ENCODE measurements at places on chromosomes 5 and 9.

DNA sequence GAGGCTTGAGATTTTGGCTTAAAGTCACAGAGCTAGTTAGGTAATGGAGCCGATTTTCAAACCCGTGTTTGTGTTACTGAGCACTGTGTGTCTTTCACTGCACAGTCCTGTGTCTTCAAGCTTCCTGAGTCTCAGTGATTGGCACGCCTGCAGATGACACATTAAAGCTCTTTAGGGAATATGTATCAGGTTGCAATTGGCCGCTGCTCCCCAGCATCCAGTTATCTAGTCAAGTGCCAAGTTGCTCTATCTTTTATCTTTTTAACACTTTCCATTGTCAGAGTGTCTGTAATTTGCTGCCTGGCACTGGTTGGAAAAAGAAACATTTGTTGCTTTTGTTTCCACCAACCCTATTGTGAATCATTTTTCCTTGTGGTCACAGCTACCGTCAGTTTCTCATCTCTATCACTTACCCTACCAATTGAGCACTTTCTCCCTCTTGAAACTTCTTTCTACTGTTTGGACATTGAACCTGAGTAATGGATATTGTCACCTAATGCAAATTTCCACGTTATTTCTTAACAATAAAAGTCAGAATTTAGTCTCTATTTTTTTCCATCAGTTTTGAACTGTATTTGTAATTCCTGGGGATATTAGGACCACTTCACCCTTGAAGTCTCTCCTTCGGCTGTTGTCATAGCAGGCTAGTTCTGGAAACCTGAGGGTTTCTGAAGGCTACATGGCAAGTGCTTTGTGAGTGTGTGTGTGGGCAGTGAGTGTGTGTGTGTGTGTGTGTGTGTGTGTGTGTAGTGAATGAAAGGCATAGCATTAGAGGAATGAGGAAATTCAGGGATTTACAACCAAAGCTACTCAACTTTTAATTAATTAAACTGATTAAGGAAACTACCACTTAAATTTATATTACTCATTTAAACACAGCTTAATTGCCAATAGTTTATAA lies 274.3 kb downstream of the ISL1 start:
- no peak overlapping the region for H3K27ac ChIP-seq
- no peak for DNase-seq
- H3K27me3 ChIP-seq, result no peaks in the 10 kb centered on the region
- no peak overlapping the region for H3K4me3 ChIP-seq
- H3K36me3 ChIP-seq, result no peaks in the 10 kb centered on the region
- H3K4me1 ChIP-seq, result no peaks in the 10 kb centered on the region

GRCh38 chr5:164377746-164378145 lies 872.3 kb downstream of the MAT2B start:
- no peak overlapping the region for H3K27ac ChIP-seq
- no peaks in the 10 kb centered on the region for H3K36me3 ChIP-seq
- no peak for DNase-seq
- no peaks in the 10 kb centered on the region for H3K4me1 ChIP-seq
- no peak overlapping the region for H3K4me3 ChIP-seq
- H3K27me3 ChIP-seq, result no peaks in the 10 kb centered on the region

- no peaks in the 10 kb centered on the region for H3K36me3 ChIP-seq
- no peaks in the 10 kb centered on the region for H3K27me3 ChIP-seq
- H3K4me1 ChIP-seq, result no peaks in the 10 kb centered on the region
- no peak overlapping the region for H3K27ac ChIP-seq
Measured at GRCh38 chr5:55036477-55036876, 12.4 kb downstream of the GZMK start.

- no peak overlapping the region for H3K27ac ChIP-seq
- H3K36me3 ChIP-seq, result no peaks in the 10 kb centered on the region
- no peak overlapping the region for H3K4me3 ChIP-seq
- DNase-seq, result no peak
Measured at GRCh38 chr9:134182554-134183085, 18.3 kb upstream of the RNU6ATAC start.

DNA sequence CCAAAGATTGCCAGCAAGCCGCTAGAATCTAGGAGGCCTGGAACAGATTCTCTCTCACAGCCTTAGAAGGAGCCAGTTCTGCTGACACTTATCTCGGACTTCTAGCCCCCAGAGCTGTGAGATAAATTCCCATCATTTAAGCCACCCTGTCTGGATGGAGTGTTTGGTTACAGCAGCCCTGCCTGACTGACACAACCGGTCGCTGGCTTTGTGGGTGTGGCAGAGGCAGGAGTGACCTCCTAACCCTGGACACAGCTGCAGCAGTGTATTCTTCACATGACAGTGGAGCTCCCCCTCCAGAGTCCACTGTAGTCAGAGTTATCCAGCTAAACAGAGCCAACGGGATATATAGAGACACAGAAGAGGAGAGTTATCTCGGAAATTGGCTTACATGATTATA lies 21.2 kb upstream of the IL17B start:
- H3K27me3 ChIP-seq, result no peaks in the 10 kb centered on the region
- H3K36me3 ChIP-seq, result no peaks in the 10 kb centered on the region
- peak overlapping the region; percentile 27 for H3K27ac ChIP-seq
- no peak overlapping the region for H3K4me3 ChIP-seq
- DNase-seq, result no peak

DNA sequence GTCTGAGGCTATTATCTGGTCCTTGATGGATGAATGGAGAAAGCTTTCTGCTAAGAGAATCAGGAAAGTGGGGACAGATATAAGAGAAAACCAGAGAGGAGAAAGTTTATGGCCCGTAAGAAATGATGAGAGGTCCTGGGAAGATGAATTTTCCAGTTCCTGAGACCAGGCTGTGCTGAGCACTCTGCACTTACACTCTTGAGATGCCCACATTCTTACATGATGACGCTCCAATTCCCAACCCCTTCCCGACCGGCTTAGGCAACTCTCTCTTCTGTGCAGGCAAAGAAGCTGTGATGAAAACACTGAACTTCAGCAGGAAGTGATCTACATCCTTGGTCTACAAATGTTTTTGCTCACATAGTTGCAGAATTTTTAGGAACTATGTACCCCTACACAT lies 417.0 kb downstream of the ARHGEF28 start:
- no peak for DNase-seq
- no peaks in the 10 kb centered on the region for H3K36me3 ChIP-seq
- no peaks in the 10 kb centered on the region for H3K4me1 ChIP-seq
- H3K27ac ChIP-seq, result no peak overlapping the region

DNA sequence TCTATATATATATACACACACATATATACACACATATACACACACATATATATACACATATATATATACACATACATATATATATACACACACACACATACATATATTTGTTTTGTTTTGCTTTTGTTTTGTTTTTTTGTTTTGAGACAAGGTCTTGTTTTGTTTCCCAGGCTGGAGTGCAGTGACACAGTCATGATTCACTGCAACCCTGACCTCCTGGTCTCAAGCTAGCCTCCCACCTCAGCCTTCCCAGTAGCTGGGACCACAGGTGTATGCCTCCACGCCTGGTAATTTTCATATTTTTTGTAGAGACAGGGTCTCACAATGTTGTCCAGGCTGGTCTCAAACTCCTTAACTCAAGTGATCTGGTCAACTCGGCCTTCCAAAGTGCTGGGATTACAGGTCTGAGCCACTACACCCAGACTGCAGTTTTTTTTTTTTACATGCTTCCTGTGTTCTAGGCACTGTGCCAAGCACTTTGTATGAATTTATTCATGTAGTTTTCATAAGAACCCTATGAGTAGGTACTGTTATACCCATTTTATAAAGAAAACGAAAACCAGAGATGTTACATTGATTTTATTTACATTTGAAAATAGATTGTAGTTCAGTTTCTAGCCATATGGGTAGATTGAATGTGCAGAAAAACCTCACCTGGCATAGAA lies 120.7 kb downstream of the PBX3 start:
- DNase-seq, result no peak
- H3K27me3 ChIP-seq, result no peaks in the 10 kb centered on the region
- H3K4me3 ChIP-seq, result no peak overlapping the region
- H3K4me1 ChIP-seq, result peaks cover 7% of the 10 kb centered on the region
- H3K27ac ChIP-seq, result no peak overlapping the region

GRCh38 chr5:160750938-160751657 lies 100.9 kb downstream of the ATP10B start:
- DNase-seq, result no peak
- peaks cover 2% of the 10 kb centered on the region for H3K4me1 ChIP-seq
- no peak overlapping the region for H3K4me3 ChIP-seq
- H3K36me3 ChIP-seq, result no peaks in the 10 kb centered on the region

GRCh38 chr5:42718591-42718990 lies 38.0 kb upstream of the CCDC152 start:
- no peaks in the 10 kb centered on the region for H3K27me3 ChIP-seq
- no peak for DNase-seq
- peaks cover 10% of the 10 kb centered on the region for H3K36me3 ChIP-seq
- H3K4me3 ChIP-seq, result no peak overlapping the region
- no peak overlapping the region for H3K27ac ChIP-seq

GRCh38 chr5:374631-375335 lies 53.3 kb downstream of the AHRR start:
- peaks cover 27% of the 10 kb centered on the region for H3K4me1 ChIP-seq
- no peak overlapping the region for H3K27ac ChIP-seq
- peaks cover 25% of the 10 kb centered on the region for H3K27me3 ChIP-seq
- no peaks in the 10 kb centered on the region for H3K36me3 ChIP-seq

- H3K27me3 ChIP-seq, result no peaks in the 10 kb centered on the region
- DNase-seq, result no peak
- H3K27ac ChIP-seq, result no peak overlapping the region
Measured at GRCh38 chr5:56377573-56377972, 144.4 kb upstream of the ANKRD55 start.

GRCh38 chr9:91783411-91783810 lies 166.6 kb downstream of the ROR2 start:
- H3K27ac ChIP-seq, result no peak overlapping the region
- peaks cover 36% of the 10 kb centered on the region for H3K27me3 ChIP-seq
- no peak for DNase-seq
- H3K4me3 ChIP-seq, result no peak overlapping the region
- H3K4me1 ChIP-seq, result no peaks in the 10 kb centered on the region

- H3K4me3 ChIP-seq, result peak overlapping the region; percentile 93
- peak; percentile 59 for DNase-seq
- no peaks in the 10 kb centered on the region for H3K36me3 ChIP-seq
- peak overlapping the region; percentile 97 for H3K27ac ChIP-seq
- H3K4me1 ChIP-seq, result peaks cover 24% of the 10 kb centered on the region
Measured at GRCh38 chr9:75027187-75028107, 646 bp downstream of the CARNMT1 start.

GRCh38 chr5:102523541-102524175 lies 24.9 kb upstream of the SLCO6A1 start:
- no peak for DNase-seq
- no peak overlapping the region for H3K27ac ChIP-seq
- H3K4me3 ChIP-seq, result no peak overlapping the region
- no peaks in the 10 kb centered on the region for H3K27me3 ChIP-seq
- no peaks in the 10 kb centered on the region for H3K36me3 ChIP-seq
- H3K4me1 ChIP-seq, result peaks cover 4% of the 10 kb centered on the region

DNA sequence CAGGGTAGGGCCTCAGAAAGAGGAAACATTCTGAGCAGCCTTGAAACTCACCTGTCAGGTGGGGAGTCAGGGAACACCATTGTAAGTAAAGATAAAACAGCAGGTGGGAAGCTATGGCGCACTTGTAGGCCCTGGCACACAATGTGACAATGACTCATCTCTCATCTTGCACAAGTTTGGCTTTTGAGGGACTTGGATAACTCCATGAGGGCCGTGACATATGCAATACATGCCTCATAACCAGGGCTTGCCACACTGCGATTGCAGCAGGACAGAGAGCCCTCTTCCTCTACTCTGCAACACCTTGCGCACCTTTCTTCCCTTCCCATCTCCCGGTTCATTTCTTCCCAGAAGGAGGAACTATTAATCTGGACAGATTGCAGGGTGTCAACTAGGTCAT lies 144.9 kb downstream of the CEP120 start:
- no peaks in the 10 kb centered on the region for H3K4me1 ChIP-seq
- peaks cover 34% of the 10 kb centered on the region for H3K27me3 ChIP-seq
- no peaks in the 10 kb centered on the region for H3K36me3 ChIP-seq
- H3K27ac ChIP-seq, result no peak overlapping the region
- no peak for DNase-seq
- no peak overlapping the region for H3K4me3 ChIP-seq

DNA sequence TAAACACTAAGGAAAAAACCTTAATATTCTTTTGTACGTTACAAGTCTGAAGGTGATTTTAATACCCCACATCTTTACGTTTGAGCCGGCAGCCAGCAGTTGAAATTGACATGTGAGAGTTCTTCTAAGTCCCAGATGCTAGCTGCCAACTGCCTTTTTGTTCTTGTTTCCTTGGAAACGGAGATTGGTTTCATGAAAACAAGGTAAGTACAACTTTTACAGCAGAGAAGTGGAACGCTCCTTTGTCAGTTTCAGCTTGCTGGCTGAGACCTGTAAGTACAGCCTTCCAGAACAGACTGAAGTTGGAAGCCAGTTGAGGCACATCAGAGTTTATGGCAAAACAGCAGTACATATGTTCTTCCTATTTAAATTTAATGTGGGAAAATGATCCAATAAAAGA lies 1018.4 kb upstream of the ARRDC3 start:
- no peak for DNase-seq
- H3K4me3 ChIP-seq, result no peak overlapping the region
- H3K36me3 ChIP-seq, result no peaks in the 10 kb centered on the region
- no peak overlapping the region for H3K27ac ChIP-seq

GRCh38 chr5:62922191-62922590 lies 343.6 kb downstream of the LRRC70 start:
- no peaks in the 10 kb centered on the region for H3K36me3 ChIP-seq
- no peak overlapping the region for H3K27ac ChIP-seq
- H3K4me3 ChIP-seq, result no peak overlapping the region
- H3K4me1 ChIP-seq, result no peaks in the 10 kb centered on the region
- H3K27me3 ChIP-seq, result no peaks in the 10 kb centered on the region

- DNase-seq, result no peak
- no peak overlapping the region for H3K4me3 ChIP-seq
- no peaks in the 10 kb centered on the region for H3K36me3 ChIP-seq
- H3K4me1 ChIP-seq, result no peaks in the 10 kb centered on the region
- peaks cover 65% of the 10 kb centered on the region for H3K27me3 ChIP-seq
Measured at GRCh38 chr5:62208218-62208852, 97.7 kb upstream of the KIF2A start.

GRCh38 chr5:117077142-117077541 lies 502.5 kb upstream of the SEMA6A start:
- H3K27ac ChIP-seq, result no peak overlapping the region
- H3K36me3 ChIP-seq, result no peaks in the 10 kb centered on the region
- no peaks in the 10 kb centered on the region for H3K4me1 ChIP-seq

GRCh38 chr9:136297016-136297691 lies 6.7 kb downstream of the CCDC187 start:
- no peaks in the 10 kb centered on the region for H3K4me1 ChIP-seq
- H3K27me3 ChIP-seq, result peaks cover 33% of the 10 kb centered on the region
- no peak for DNase-seq
- no peak overlapping the region for H3K27ac ChIP-seq
- H3K4me3 ChIP-seq, result no peak overlapping the region
